ENCODE measurements at places on chromosomes 2 and 18.

- DNase-seq, result no peak
Observed at GRCh38 chr18:22865354-22866116, 67.6 kb upstream of the RBBP8 start.

- DNase-seq, result no peak
Observed at GRCh38 chr2:159010340-159010739, 41.9 kb downstream of the TANC1 start.

DNA sequence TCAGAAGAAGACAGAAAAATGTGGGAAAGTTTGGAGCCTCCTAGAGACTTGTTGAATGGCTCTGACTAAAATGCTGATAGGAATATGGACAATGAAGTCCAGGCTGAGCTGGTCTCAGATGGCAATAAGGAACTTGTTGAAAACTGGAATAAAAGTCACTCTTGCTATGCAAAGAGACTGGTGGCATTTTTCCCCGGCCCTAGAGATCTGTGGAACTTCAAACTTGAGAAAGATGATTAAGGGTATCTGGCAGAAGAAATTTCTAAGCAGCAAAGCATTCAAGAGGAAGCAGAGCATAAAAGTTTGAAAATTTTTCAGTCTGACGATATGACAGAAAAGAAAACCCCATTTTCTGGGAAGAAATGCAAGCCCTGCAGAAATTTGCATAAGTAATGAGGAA is 159.3 kb downstream of the MREG start:
- DNase-seq, result no peak

DNA sequence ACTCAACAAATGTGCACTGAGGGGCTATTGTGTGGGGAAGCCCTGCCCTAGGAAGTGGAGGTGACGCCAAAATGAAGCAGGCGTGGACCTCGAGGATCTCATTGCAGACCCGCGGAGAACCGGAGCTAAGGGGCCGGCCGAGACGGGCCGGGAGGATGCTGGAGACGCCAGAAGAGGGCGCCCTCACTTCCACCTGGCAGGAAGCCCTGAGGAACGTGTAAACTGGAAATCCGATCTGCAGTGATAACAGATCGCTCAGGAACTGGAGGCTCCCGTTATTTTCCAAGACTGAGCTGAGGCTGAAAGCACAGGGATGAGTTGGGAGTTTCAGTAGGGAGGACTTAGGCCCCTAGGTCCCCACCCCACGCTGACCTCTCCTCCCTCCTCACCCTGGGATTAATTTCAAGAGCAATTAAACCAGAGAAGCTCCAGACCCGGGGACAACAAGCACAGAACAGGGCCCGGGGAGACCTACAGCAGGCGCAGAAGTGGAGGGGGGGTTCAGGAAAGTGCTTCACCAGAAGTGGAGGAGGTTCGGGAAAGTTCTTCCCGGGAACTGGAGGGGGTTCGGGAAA is 7.7 kb upstream of the COL6A3 start:
- DNase-seq, result no peak

GRCh38 chr2:236337465-236338325 is 73.5 kb upstream of the ASB18 start:
- no peak for DNase-seq

- no peak for DNase-seq
Observed at GRCh38 chr2:157685572-157685971, 56.9 kb upstream of the ACVR1C start.

DNA sequence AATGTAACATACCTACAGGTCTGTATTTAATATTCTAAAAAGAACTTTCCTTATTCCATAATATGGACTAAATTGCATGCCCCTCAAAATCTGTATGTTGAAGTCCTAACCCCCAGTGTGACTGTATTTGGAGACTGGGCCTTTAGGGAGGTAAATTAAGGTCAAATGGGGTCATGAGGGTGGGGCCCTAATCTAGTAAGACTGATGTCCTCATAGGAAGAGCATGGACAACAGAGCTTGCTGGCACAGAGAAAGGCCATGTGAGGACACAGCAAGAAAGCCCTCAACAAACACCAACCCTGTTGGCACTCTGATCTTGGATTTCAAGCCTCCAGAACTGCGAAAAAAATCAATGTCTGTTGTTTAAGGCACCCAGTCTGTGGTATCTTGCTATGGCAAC is 18.6 kb downstream of the SF3B1 start:
- no peak for DNase-seq

- DNase-seq, result no peak
Observed at GRCh38 chr2:217736776-217737550, 265.8 kb downstream of the TNS1 start.

Measured in AG04449 (cell line).